Fibroblast of lung (primary cell): ENCODE measurements at places on chromosomes 7 and 10. TPM values are rescaled to one million over a fixed set of nuclear protein-coding genes. Genes with fewer than 3 reads are reported as not detected.

RBM17 gene
- polyA plus RNA-seq: 28.9 and 32.5 TPM in 2 replicates

- no peaks in the 10 kb centered on the region for H3K4me1 ChIP-seq
- H3K36me3 ChIP-seq: no peaks in the 10 kb centered on the region
- no peak overlapping the region for H3K27ac ChIP-seq
- no peak overlapping the region for H3K4me3 ChIP-seq
Observed at GRCh38 chr10:8556321-8556720, 501.8 kb downstream of the GATA3 start.

GRCh38 chr7:11633310-11633709 is 198.7 kb downstream of the THSD7A start:
- H3K27ac ChIP-seq: no peak overlapping the region
- H3K4me1 ChIP-seq: no peaks in the 10 kb centered on the region
- no peak overlapping the region for H3K4me3 ChIP-seq
- DNase-seq: no peak
- H3K27me3 ChIP-seq: no peaks in the 10 kb centered on the region

CDCA7L gene
- 29.1 and 36.5 TPM in 2 replicates for polyA plus RNA-seq

GRCh38 chr7:140297192-140297591 is 101.1 kb downstream of the SLC37A3 start:
- no peaks in the 10 kb centered on the region for H3K4me1 ChIP-seq
- H3K27me3 ChIP-seq: no peaks in the 10 kb centered on the region
- H3K27ac ChIP-seq: no peak overlapping the region
- H3K36me3 ChIP-seq: no peaks in the 10 kb centered on the region

TEX36 gene
- 0.32 TPM in 1 of 2 replicates, not detected in the other for polyA plus RNA-seq

MEOX2 gene
- 0.28 and 3.3 TPM in 2 replicates for polyA plus RNA-seq

DNA sequence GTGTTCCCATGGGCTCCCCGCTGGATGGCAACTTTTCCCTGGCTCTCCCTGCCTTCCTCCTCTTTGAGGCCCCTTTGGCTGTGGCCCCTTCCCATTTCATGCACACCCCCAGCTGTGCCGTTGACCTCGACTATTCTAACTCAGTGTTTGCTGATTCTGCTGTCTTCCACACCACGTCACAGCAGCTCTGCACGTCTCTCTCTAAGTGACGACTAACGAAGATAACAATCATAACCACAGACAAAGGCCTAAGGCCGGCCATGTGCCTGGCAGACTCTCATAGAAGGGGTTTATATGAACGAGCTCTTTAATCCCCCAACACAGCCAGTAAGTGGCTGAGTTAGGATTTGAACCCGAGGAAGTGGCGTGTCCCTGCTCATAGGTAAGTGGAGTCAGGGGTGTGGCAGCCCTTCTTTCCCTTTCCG is 151.5 kb upstream of the SHH start:
- no peak overlapping the region for H3K27ac ChIP-seq
- no peak overlapping the region for H3K4me3 ChIP-seq
- DNase-seq: no peak
- H3K4me1 ChIP-seq: no peaks in the 10 kb centered on the region

- no peak for DNase-seq
- H3K27me3 ChIP-seq: no peaks in the 10 kb centered on the region
- H3K27ac ChIP-seq: no peak overlapping the region
- H3K4me3 ChIP-seq: no peak overlapping the region
Observed at GRCh38 chr7:47150497-47151260, 431.2 kb downstream of the TNS3 start.

DNA sequence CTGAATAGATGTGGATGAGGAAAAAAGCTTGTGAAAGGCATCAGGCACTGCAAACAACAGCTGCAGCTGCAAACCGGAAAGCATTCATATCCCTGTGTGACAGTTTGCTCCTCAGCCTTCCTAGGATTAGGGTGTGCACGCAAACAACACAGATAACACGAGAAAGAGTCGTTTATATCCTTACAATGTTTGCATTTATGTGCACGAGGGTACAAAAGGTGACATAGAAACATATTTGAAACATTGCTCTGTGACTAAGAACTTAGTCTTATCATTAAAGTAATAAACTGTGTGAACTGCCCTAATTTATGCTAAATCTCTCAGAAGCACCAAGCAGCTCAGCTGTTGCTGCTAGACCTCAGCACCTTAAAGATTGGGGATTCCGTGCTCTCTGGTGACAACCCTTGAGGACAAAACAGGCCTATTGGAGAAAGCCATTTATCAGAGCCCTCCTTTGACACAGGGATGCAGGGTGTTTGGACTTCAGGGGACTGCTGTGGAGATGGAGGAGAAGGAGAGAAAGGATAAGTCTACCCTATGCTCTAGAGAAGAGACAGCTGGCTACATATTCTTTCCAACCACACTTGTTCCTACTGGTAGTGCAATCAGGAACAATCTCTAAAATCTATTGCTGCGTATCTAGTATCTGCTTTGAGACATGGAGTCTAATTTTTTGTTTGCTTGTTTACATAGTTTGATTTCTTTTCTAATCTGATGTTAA is 176.2 kb downstream of the GNAT3 start:
- H3K4me3 ChIP-seq: no peak overlapping the region
- peaks cover 1% of the 10 kb centered on the region for H3K4me1 ChIP-seq
- H3K27me3 ChIP-seq: no peaks in the 10 kb centered on the region
- no peak overlapping the region for H3K27ac ChIP-seq

DNA sequence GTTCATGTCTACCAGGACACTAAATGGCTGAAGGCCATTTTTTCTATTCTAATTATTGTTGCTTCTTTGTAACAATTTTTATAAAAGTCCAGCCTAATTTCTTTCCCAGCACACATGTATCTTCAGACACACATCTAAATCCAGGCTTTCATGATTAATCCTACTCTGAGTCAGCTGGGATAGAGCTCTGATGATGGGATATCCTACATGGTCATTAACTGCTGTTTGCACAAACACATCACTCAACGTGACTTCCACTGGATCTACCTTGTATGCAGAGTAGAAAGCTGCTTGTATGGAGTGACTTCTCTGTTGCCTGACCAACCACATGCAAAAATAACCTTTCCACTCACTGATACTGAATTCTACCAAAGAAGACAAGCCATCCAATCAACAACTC is 260.9 kb downstream of the AHR start:
- H3K27me3 ChIP-seq: no peaks in the 10 kb centered on the region
- peaks cover 2% of the 10 kb centered on the region for H3K4me1 ChIP-seq
- no peak overlapping the region for H3K27ac ChIP-seq
- DNase-seq: peak; percentile 40
- H3K36me3 ChIP-seq: no peaks in the 10 kb centered on the region
- no peak overlapping the region for H3K4me3 ChIP-seq

- peaks cover 10% of the 10 kb centered on the region for H3K4me1 ChIP-seq
- peak; percentile 85 for DNase-seq
- no peak overlapping the region for H3K27ac ChIP-seq
- H3K36me3 ChIP-seq: no peaks in the 10 kb centered on the region
- H3K4me3 ChIP-seq: no peak overlapping the region
- no peaks in the 10 kb centered on the region for H3K27me3 ChIP-seq
Observed at GRCh38 chr10:97708976-97709946, 4.3 kb upstream of the MARVELD1 start.

DNA sequence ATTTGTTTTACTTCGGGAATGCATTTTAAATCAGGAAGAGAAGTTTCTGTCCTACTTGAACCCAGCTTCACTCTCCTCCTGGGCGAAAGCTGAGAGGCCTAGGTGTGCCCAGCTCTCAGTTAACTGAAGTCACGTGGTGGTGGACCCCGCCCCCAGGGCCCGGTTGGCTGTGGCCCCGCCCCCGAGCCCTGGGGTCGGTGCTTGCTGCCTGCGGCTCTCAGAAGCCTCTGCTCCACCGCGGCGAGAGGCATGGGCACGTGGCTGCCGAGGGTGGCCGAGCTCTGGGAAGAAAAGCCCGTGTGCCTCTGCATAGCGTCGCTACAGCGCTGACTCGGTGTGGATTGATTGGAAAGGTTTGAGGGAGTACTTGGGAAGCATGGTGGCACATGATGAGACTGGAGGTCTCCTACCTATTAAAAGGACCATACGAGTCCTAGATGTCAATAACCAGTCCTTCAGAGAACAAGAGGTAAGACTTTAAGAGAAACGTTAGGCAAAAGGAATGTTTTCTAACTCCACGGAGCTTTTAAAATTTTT is 34.1 kb downstream of the NET1 start:
- H3K36me3 ChIP-seq: no peaks in the 10 kb centered on the region
- H3K4me1 ChIP-seq: no peaks in the 10 kb centered on the region
- DNase-seq: peak; percentile 85
- H3K27ac ChIP-seq: peak overlapping the region; percentile 67

- H3K27me3 ChIP-seq: no peaks in the 10 kb centered on the region
- no peaks in the 10 kb centered on the region for H3K36me3 ChIP-seq
- no peak overlapping the region for H3K27ac ChIP-seq
- peak; percentile 22 for DNase-seq
- no peaks in the 10 kb centered on the region for H3K4me1 ChIP-seq
- H3K4me3 ChIP-seq: no peak overlapping the region
Observed at GRCh38 chr7:42567051-42567450, 330.0 kb upstream of the GLI3 start.

- no peak overlapping the region for H3K27ac ChIP-seq
- H3K27me3 ChIP-seq: no peaks in the 10 kb centered on the region
- no peaks in the 10 kb centered on the region for H3K36me3 ChIP-seq
- H3K4me3 ChIP-seq: no peak overlapping the region
- no peaks in the 10 kb centered on the region for H3K4me1 ChIP-seq
Observed at GRCh38 chr10:118625504-118625903, 30.1 kb upstream of the PRLHR start.

DNA sequence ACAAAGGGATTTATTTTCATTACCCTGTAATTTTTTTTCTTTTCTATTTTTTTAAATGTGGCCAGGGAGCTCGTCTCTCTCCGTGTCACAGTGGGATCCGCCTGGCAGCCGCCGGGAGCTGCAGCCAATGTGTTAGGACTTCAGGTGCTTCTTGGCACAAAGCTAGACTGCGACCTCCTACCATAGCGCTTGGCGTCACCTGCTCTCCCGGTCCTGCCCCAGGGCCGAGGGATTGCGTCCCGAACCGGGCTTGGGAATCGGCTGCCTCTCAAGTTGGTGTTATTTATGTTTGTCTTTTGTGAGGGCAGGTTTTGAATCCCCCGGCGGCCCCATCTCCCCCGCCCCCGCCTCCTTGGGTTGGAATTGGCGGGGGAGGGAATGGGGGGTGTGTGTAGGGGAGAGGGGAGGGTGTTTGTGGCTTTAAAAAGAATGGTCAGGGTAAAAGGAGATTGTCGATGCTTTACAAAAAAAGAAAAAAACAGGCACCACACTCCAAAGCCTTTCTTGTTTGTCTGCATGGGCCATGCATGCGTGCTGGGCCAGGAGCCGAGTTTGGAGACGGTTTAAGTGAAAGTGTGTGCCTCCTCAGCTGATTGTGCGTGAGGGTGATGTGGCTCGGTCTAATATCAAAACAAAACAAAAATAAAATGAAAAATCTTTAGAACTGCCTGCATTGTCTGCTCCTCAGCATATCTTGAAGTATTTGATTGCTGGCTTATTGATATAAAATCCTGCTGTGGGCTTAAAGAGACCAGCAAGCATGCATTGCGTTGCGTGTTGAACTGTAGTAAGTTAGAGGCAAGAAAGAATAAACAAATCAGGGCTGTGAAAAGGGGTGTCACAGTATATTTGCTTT is 1.2 kb downstream of the PPP1R9A start:
- peaks cover 4% of the 10 kb centered on the region for H3K27me3 ChIP-seq
- DNase-seq: peak; percentile 21
- H3K36me3 ChIP-seq: no peaks in the 10 kb centered on the region
- no peaks in the 10 kb centered on the region for H3K4me1 ChIP-seq
- peak overlapping the region; percentile 57 for H3K4me3 ChIP-seq

GRCh38 chr7:44348851-44349781 is 23.7 kb upstream of the CAMK2B start:
- no peak overlapping the region for H3K27ac ChIP-seq
- DNase-seq: no peak
- H3K4me3 ChIP-seq: no peak overlapping the region
- H3K4me1 ChIP-seq: no peaks in the 10 kb centered on the region
- no peaks in the 10 kb centered on the region for H3K36me3 ChIP-seq
